ENCODE measurements at places on chromosomes 1 and 21.
A peak's percentile ranks its signal among the peaks of the same experiment; 100 is the strongest.

DNA sequence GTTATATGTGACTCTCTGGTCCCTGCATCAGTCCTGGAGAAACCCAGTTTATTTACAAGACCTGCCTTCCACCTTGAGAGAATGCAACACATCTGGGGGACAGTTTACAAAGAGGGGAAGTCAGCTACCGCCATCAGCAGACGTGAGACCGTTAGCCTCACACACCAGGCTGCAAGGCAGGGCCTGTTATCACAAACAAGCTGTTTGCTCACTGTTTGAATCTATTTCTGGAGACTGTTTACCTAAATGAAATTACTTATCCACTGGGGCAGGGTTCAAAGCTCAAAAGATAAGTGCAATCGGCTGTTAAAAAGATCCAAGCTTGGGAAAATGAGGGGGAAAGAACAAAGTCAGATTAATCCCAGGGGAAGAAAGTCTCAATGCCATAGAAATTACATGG is 134.4 kb downstream of the ZNF281 start:
- DNase-seq, result no peak

DNA sequence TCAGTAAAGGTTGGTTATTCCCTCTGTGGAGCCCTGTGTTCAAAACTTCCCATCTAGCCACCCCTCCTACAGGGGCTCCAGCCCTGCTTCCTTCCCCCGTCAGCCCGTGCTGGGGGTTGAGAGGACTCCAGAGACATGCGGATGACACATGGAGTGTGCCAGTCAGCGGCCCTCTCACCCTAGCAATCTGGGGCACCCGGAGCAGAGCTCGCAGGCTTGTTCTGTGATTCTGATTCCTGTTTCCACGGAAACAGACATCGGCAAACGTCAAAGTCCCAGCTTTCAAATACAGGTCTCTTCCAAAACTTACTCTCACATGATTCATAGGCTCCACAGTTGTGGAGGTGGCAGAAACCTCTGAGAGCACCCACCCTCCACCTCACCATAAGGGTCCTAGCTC is 9.8 kb upstream of the SSBP3 start:
- DNase-seq, result no peak

DNA sequence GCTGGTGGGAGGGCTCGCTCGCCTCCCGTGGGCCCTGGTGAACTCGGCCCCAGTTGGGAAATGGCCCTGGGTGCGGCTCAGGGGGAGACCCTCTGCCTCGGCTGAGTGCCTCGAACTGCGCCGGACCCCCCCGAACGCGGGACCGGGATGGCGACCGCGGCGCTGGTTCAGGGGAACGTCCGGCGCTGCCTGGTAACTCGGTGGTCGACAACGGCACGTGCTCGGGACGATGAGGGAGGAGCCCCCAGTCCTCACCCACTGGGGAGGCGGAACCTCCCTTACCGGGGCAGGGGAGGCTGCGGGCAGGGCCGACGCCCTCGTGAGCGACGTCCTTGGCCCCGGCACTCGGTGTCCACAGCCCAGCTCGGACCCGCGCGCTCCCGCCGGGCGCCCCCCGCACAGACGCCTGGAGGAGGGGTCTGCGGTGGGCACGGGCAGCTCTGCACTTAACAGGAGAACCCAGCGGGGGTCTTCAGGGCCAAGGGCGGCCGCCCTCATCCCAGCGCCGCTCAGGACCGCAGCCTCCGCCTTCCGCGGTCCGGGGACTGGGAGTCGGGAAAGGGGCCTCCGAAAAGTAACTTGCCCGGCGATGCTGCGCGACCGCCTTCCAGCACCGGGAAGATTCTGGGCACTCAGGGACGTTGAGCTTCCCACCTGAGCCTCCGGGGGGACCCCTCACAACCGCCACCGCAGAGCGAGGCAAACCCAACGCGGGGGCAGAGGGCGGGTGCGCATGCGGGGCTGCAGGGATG is 1.7 kb downstream of the HES4 start:
- no peak for DNase-seq

DNA sequence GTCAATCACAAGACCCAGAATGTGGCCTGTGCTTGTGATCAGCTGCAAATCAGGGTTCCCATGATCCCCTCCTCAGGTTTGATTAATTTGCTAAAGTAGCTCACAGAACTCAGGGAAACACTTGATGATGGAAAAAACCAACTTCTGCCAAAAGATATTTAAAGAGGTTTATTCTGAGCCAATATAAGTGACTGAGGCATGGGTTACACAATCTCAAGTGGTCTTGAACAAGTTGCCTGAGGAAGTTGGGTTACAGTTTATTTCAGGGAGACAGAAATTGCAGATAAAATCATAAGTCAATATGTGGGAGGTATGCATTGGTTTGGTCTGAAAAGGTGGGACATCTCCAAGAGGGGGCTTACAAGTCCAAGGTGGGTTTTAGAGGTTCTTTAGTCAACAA is 243.1 kb downstream of the S1PR1 start:
- DNase-seq, result no peak

DNA sequence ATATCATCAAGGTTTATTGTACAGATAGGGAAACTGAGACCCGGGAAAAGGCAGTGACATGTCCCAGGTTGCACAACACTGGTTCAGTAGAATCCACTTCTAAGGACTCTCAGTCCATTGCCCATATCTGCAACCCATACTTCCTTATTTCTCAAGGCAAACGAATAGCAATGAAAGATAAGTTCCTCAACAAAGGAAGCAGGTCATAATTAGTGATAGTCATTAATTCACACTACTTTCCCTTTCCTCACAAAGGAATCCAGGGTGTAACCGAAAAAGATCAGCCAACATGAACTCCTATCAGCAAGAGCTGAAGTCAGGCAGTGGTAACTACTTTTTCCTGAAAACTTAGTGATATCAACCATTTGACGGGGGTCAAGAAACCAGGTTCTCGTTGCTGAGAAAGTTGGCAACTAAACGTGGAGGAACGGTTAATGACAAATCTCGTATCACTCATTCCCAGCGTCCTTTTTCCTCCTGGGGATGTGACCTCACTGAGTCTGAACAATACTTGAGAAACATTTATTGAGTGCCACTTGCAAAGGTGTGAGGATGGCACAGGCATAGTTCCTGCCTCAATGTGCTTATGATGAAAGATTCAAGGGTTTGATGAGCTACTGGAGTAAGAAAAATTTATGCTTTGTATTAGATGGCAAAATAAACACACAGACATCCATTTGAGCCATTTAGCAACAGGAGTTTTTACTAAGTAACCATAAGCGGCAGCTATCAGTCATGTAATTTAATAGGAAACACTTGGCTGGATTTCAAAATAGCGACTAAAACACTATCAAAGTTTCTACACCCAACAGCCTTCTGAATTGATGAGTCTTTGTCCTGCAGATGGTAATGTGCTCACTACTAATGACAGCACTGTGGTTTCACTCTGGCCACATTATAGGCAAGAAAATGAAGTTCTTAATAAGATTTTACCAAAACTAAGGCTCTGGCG is 82.3 kb downstream of the PLPP3 start:
- no peak for DNase-seq

DNA sequence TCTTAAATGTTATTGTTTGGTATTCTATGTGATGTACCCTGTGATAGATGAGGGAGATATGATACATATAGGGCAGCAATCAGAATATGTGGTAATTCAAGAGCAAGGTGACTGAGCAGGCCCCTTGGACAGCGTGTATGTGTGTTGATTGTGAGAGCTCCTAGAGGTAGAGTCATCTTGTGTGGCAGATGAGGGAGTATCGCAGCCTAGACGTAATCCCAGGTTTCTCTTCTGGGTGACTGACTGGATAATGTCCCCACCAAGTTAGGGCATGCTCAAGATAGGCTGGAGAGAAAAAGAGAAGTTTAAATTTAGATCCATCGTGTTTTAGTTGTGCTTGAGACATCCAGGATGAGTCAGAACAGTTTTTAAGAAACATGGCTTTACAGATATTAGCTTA is 185.3 kb downstream of the ZP4 start:
- no peak for DNase-seq

- peak; percentile 66 for DNase-seq
Observed at GRCh38 chr1:182601416-182601786, 2.8 kb downstream of the RGS16 start.

DNA sequence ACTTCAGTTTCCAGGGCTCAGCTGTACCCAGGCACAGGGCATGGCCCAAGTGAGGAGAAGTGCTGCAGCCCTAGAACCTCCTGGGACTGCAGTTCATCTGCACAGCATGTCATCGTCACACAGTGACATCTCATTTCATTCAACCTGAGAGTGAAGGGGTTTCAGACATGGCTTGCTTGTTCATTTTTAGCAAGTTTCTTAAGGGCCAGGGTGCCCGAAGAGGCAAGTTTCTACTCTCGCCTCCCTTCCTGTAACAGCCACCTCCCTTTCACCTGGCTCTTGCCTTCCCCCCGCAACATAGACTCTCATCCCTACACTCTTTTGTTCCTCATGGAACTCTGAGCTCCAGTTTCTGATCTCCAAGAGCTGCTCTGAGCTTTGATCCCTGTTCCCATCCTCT is 108.1 kb downstream of the C1orf21 start:
- no peak for DNase-seq

GRCh38 chr21:36744560-36745231 is 45.8 kb downstream of the SIM2 start:
- no peak for DNase-seq

DNA sequence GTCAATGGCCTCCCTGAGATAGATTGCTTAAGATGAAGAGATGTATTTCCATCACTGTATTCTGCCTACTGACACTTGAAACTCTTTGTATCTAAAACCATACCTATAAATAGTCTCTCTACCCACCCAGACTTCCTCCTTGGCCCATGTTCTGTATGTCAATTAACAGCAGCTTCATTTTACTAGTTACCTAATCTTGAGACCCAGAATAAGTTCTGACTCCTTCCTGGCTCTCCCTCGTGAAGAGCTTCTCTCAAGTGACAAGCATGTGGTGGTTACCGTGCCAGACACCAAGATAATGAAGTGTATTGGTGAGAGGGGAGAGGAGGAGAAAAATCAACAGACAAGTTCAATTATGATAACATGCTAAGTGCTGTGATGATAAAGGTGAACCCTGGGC is 128.8 kb upstream of the RAVER2 start:
- no peak for DNase-seq

- no peak for DNase-seq
Observed at GRCh38 chr1:202086579-202087350, 36.0 kb upstream of the GPR37L1 start.

GRCh38 chr21:22421416-22422180 is 1423.4 kb downstream of the NCAM2 start:
- no peak for DNase-seq

- peak; percentile 81 for DNase-seq
Observed at GRCh38 chr21:20647607-20648006, 350.6 kb upstream of the NCAM2 start.
